Panc1 (cell line): ENCODE measurements at places on chromosomes 1 and 21. TPM values are rescaled to one million over a fixed set of nuclear protein-coding genes. Genes with fewer than 3 reads are reported as not detected.
A peak's percentile ranks its signal among the peaks of the same experiment; 100 is the strongest.

DNA sequence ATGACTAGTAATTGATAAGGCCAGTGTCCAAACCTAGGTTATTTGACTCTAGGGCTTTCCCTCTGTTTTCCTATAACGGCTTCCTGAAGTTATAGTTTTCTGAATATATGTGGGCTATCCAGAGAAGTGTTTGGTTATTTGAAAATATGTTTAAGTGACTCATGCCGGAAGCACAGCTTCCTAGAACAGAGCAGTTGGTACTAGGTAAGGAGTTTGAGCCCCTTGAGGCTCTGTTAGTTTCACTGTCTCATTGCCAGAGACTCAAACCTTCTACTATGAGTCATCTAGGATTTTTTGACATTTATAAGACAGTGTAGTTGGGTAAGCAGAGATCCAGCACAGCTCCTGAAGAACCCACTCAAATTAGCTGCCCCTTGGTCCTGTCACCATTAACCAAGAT is 27.1 kb upstream of the LEPR start:
- H3K36me3 ChIP-seq, result no peaks in the 10 kb centered on the region
- no peak overlapping the region for H3K4me3 ChIP-seq
- H3K27ac ChIP-seq, result no peak overlapping the region
- H3K4me1 ChIP-seq, result no peaks in the 10 kb centered on the region
- DNase-seq, result no peak
- H3K27me3 ChIP-seq, result no peaks in the 10 kb centered on the region

GRCh38 chr1:115266729-115267421 is 71.2 kb downstream of the NGF start:
- no peaks in the 10 kb centered on the region for H3K27me3 ChIP-seq
- no peak overlapping the region for H3K4me3 ChIP-seq
- H3K36me3 ChIP-seq, result no peaks in the 10 kb centered on the region
- no peaks in the 10 kb centered on the region for H3K4me1 ChIP-seq

The HSD3B2 gene
- total RNA-seq, result 1.2 TPM

DNA sequence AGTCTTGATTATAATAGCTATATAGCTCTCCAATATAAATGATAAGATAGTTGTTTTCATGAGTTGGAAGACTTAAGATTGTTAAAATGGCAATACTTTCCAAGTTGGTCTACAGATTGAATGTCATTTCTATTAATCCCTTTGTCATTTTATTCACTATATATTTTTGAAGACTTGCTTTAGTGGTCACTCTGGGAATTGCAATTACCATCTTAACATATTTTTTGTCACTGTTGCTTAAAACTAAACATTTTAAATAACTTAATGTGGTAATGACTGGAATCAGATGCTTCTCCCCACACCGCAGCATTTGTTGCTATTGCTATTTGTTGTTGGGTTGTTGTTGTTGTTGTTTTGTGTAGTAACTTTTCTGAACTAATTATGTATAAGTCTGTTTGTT is 1592.9 kb downstream of the MRPL39 start:
- H3K27ac ChIP-seq, result no peak overlapping the region
- H3K4me1 ChIP-seq, result no peaks in the 10 kb centered on the region
- no peaks in the 10 kb centered on the region for H3K27me3 ChIP-seq
- no peak overlapping the region for H3K4me3 ChIP-seq
- no peaks in the 10 kb centered on the region for H3K36me3 ChIP-seq

The SPEN gene
- 58.3 TPM for total RNA-seq

DNA sequence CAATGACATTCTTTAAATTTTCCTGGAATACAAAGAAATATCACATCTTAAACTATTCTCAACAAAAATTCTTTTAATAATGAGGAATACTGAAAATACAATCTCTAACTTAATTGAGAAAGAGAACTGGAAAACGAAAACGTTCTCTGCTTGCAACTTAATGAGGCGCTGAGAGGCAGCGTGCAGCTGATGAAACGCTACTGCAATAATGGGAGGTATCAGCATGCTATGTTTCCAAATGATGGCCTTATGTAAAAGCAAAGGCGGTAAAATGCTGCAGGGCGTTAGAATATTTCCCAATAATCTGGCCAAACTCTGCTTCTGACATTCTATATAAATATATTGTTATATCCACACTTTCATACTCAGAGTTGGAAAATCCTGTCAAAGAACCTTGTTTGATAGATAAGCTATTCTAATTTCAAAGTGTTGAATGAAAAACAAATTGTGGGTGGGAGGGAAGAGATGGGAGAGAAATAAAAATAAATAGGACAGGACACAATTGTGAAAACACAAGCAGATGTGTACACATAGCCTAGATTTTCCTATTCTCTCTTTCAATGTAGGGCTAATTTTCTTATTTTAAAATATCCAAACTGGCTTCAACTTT is 70.9 kb downstream of the APP start:
- no peaks in the 10 kb centered on the region for H3K36me3 ChIP-seq
- H3K4me3 ChIP-seq, result no peak overlapping the region
- peaks cover 14% of the 10 kb centered on the region for H3K4me1 ChIP-seq
- peak overlapping the region; percentile 75; the same call in 1 of the 2 replicates for H3K27ac ChIP-seq

- no peak overlapping the region for H3K27ac ChIP-seq
- no peaks in the 10 kb centered on the region for H3K36me3 ChIP-seq
- H3K4me3 ChIP-seq, result no peak overlapping the region
- DNase-seq, result no peak
- no peaks in the 10 kb centered on the region for H3K27me3 ChIP-seq
These were observed 98.7 kb upstream of the VAV3 start for GRCh38 chr1:108063703-108064102.

GRCh38 chr1:65059930-65060538 is 88.0 kb upstream of the AK4 start:
- no peaks in the 10 kb centered on the region for H3K36me3 ChIP-seq
- DNase-seq, result no peak
- no peak overlapping the region for H3K27ac ChIP-seq
- H3K27me3 ChIP-seq, result peaks cover 7% of the 10 kb centered on the region
- no peaks in the 10 kb centered on the region for H3K4me1 ChIP-seq
- H3K4me3 ChIP-seq, result no peak overlapping the region

DNA sequence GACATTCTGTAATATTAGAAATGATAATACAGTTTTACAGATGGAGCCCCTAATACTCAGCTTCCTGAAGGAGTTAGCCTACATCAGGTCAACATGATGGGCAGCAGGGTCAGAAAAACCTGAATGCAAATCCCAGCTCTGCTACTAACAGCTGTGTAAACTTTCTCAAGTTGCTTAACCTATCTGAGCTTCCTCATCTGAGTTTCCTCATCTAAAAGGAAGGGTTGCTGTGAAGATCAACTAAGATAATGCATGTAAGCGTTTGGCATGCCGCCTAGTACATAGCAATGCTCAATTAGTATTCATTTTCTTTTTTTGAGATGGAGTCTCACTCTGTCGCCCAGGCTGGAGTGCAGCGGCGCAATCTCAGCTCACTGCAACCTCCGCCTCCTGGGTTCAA is 18.4 kb upstream of the DESI2 start:
- no peak overlapping the region for H3K27ac ChIP-seq
- H3K4me1 ChIP-seq, result no peaks in the 10 kb centered on the region
- H3K4me3 ChIP-seq, result no peak overlapping the region
- H3K36me3 ChIP-seq, result no peaks in the 10 kb centered on the region

- no peak for DNase-seq
- no peak overlapping the region for H3K27ac ChIP-seq
- H3K27me3 ChIP-seq, result no peaks in the 10 kb centered on the region
These were observed 27.1 kb upstream of the PDE4B start for GRCh38 chr1:65765631-65766030.

The OR2T35 gene
- not detected for total RNA-seq

DNA sequence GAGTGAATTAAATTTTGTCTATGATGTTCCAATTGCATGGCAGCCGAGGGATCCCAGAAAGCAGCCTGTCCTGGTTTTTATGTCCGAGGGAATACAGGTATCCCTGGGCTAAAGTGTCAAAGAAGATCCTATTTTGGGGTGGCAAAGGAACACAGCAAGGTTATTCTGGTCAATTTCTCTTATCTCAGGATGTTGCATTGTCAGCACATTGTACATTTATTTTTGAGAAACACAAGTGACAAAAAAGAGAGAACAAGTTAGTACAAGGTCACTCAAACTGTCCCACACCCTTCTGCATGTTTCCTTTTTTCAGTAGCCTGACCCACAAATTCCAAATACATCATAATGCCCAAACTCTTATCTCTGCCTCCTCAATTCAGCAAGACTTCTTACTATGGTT is 17.7 kb downstream of the RGS18 start:
- H3K27me3 ChIP-seq, result no peaks in the 10 kb centered on the region
- H3K36me3 ChIP-seq, result no peaks in the 10 kb centered on the region
- H3K4me1 ChIP-seq, result no peaks in the 10 kb centered on the region
- DNase-seq, result no peak

The PBX1 gene
- 2.0 TPM for total RNA-seq

GRCh38 chr1:155186067-155186793 is 12.6 kb downstream of the TRIM46 start:
- no peaks in the 10 kb centered on the region for H3K27me3 ChIP-seq
- no peak overlapping the region for H3K4me3 ChIP-seq
- H3K4me1 ChIP-seq, result peaks cover 2% of the 10 kb centered on the region
- no peak overlapping the region for H3K27ac ChIP-seq
- H3K36me3 ChIP-seq, result no peaks in the 10 kb centered on the region

- H3K27me3 ChIP-seq, result no peaks in the 10 kb centered on the region
- H3K36me3 ChIP-seq, result no peaks in the 10 kb centered on the region; the same call in 1 of the 2 replicates
- H3K27ac ChIP-seq, result no peak overlapping the region
- no peak for DNase-seq
- H3K4me1 ChIP-seq, result no peaks in the 10 kb centered on the region
- no peak overlapping the region for H3K4me3 ChIP-seq
These were observed 497 bp downstream of the FCRLB start for GRCh38 chr1:161721738-161722343.

The PRELP gene
- not detected for total RNA-seq

DNA sequence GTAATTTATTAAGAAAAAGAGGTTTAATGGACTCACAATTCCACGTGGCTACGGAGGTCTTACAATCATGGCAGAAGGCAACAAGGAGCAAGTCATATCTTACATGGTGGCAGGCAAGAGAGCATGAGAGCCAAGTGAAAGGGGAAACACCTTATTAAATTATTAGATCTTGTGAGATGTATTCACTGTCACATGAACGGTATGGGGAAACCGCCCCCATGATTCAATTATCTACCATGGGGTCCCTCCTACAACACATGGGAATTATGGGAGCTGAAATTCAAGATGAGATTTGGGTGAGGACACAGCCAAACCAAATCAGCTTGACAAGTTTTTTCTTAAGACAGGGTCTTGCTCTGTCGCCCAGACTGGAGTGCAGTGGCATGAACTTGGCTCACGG is 14.3 kb downstream of the DAP3 start:
- no peak overlapping the region for H3K4me3 ChIP-seq
- H3K36me3 ChIP-seq, result no peaks in the 10 kb centered on the region
- H3K27me3 ChIP-seq, result no peaks in the 10 kb centered on the region
- no peaks in the 10 kb centered on the region for H3K4me1 ChIP-seq
- no peak for DNase-seq
- no peak overlapping the region for H3K27ac ChIP-seq

- no peaks in the 10 kb centered on the region for H3K36me3 ChIP-seq
- H3K4me3 ChIP-seq, result no peak overlapping the region
- H3K27me3 ChIP-seq, result no peaks in the 10 kb centered on the region
- no peak for DNase-seq
- H3K27ac ChIP-seq, result no peak overlapping the region
These were observed 16.5 kb upstream of the MAN1C1 start for GRCh38 chr1:25599969-25600610.

- no peaks in the 10 kb centered on the region for H3K4me1 ChIP-seq
- no peak overlapping the region for H3K27ac ChIP-seq
- DNase-seq, result no peak
- no peak overlapping the region for H3K4me3 ChIP-seq
- no peaks in the 10 kb centered on the region for H3K27me3 ChIP-seq
- no peaks in the 10 kb centered on the region for H3K36me3 ChIP-seq
These were observed 497.8 kb downstream of the TTLL7 start for GRCh38 chr1:83500987-83501591.

DNA sequence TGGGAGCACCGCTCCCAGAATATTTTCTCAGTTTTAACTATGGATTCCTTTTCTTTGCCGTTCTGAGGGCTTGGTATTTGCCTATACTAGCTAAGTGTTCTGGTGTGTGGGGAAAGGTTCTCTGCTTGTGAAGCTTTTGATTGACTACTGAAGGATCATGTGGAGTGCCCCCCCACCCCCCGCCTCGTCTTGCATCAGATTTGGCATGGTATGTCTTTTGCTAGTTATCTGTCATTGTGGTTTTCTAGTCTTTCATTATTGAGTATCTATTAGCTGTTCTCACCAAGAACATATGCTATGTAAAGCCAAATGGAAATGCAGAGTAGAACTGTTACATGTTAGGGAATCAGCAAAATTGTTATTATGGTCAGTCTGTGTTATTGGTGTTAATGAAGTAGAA is 58.3 kb downstream of the MACF1 start:
- no peak for DNase-seq
- peaks cover 9% of the 10 kb centered on the region; the same call in 1 of the 2 replicates for H3K36me3 ChIP-seq
- H3K4me3 ChIP-seq, result no peak overlapping the region
- H3K27me3 ChIP-seq, result no peaks in the 10 kb centered on the region
- H3K4me1 ChIP-seq, result peaks cover 10% of the 10 kb centered on the region

DNA sequence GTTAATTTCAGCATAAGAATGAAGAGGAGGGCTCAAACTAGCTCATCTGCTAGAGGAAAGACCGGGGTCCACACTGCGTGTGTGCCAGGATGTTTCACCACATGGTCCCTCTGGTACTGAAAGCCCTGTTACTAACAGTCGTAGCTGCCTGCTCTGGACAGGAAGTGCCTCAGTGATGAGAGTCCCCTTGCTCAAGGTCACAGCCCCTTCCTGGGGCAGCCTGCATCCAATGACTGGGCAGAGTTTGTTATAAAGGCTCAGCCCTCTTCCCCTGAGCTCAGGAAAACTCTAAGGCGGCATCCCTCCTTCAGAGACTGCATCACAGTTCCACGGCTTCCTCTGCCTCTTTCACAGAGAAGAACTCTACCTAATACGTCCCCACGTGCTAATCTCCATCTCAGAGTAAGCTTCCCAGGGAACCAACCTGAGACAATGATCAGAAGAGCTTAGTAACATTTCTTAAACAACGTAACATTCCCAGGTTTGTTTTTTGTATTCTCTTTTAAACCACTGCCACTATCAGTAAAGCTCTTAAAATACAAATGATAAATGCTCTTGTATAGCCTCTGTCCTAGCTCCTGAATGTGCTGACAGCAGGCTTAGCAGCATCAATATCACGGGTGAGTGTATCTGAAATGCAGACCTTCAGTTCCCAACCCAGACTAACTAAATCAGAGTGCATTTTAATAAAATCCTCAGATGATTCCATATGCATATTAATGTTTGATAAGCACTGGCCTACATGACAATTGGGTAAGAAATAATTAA is 38.0 kb upstream of the ATP1A1 start:
- H3K27me3 ChIP-seq, result no peaks in the 10 kb centered on the region
- H3K4me3 ChIP-seq, result no peak overlapping the region
- no peaks in the 10 kb centered on the region for H3K4me1 ChIP-seq
- H3K36me3 ChIP-seq, result no peaks in the 10 kb centered on the region
- DNase-seq, result no peak

The MAN1A2 gene
- 28.7 TPM for total RNA-seq

The SMIM12 gene
- total RNA-seq, result 47.5 TPM

- H3K27ac ChIP-seq, result no peak overlapping the region
- H3K4me1 ChIP-seq, result no peaks in the 10 kb centered on the region
- no peak overlapping the region for H3K4me3 ChIP-seq
- no peak for DNase-seq
These were observed 44.4 kb downstream of the GFI1 start for GRCh38 chr1:92442351-92442750.

The DNALI1 gene
- total RNA-seq, result 0.36 TPM

GRCh38 chr21:26956216-26956615 is 10.7 kb downstream of the ADAMTS5 start:
- DNase-seq, result no peak
- H3K27ac ChIP-seq, result no peak overlapping the region
- no peak overlapping the region for H3K4me3 ChIP-seq
- no peaks in the 10 kb centered on the region for H3K4me1 ChIP-seq
- H3K36me3 ChIP-seq, result no peaks in the 10 kb centered on the region
- no peaks in the 10 kb centered on the region for H3K27me3 ChIP-seq

The GON4L gene
- total RNA-seq, result 47.6 TPM
